Right renal pelvis (tissue), 4 donors: ENCODE measurements at places on chromosomes 7 and 10.

- peak; percentile 84 for DNase-seq
Observed at GRCh38 chr7:73742753-73743641, 4.4 kb upstream of the ABHD11 start.

- DNase-seq: no peak
Observed at GRCh38 chr10:36675458-36675880, 449.9 kb upstream of the ANKRD30A start.

DNA sequence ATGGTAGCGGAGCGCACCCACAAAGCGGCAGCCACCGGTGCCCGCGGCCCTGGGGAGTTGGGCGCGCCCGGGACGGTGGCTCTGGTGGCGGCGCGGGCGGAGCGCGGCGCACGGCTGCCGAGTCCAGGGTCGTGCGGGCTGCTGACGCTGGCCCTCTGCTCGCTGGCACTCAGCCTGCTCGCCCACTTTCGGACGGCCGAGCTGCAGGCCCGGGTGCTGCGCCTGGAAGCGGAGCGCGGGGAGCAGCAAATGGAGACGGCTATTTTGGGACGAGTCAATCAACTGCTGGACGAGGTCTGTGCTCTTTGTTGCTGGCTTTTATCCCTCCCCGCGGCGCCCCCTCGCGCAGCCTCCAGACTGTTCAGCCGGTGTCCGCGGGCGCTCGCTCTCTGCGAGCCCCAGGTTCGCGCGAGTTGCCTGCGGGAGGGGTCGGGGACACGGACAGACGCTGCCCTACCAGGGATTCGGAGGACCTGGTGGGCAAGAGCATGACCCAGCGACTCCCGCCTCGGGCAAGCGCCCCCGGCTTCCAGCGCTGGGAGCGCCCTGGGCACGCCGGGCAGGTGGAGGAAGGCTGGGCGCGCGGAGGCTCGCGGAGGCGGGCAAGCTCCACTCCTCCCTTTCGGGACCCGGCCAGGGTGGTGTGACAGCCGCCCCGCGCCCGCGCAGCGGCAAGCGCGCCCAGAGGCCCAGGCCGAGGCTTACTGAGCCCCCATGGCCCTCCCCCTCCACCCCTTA is 887 bp downstream of the COL13A1 start:
- DNase-seq: no peak

DNA sequence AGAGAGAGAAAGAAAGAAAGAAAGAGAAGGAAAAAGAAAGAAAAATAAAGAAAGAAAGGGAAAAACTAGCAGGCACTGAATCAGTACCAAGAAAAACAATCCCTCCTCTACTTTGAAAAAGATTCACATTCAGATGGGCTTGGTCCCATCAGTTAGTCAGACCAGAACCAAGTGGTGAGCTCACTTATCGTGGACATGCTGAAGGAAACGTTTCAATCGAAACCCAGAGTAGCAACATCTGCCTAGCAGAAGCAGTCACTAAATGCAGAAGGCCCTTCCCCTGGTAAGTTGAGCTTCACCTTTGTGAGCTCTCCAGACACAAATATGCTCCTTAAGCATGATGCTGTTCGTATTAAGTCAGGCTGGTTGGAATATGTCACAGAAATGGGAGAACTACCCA is 167.7 kb downstream of the TRIL start:
- no peak for DNase-seq
